ENCODE measurements at places on chromosomes 4 and X.

DNA sequence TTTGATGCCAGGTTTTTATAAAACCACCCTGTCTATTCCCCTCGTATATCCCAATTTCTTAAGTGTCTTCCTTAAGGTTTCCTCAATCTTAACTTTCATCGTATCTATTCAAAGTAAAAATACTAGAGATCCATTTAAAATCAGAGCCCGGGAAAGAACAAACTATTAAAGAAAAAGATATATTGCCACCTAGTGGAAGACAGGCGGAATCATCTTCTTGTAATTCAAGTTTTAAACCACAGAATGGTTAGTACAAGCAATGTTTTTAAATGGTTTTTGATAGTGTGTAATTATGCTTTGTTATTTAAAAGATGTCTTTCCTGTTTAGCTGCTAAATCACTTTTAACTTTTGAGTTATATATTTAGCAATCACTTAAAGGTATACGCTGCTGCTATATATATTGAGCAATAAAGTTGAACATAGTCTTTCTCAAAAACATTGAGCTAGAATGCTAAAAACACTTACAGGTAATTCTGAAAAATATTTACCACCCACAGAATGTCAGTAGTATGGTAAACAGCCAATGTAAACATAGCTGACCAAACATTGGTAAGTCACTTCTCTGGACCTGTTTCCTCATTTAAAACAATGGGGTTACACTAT lies 18.2 kb downstream of the PRDM8 start:
- peak; percentile 53 for DNase-seq

DNA sequence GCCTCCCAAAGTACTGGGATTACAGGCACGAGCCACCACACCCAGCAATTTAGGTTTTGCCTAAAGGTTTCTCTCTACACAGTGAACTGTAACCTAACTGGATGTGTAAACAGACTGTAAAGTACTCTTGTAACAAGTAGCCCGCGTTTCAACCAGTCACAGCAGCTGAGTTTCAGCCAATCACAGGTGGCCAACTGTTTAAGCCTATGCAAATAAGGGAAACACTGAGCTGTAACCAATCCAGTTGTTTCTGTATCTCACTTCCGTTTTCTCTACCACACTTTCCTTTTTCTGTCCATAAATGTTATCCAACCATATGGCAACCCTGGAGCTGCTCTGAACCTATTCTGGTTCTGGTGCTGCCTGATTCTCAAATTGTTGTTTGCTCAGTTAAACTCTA lies 59.9 kb downstream of the DIPK2B start:
- DNase-seq: no peak

DNA sequence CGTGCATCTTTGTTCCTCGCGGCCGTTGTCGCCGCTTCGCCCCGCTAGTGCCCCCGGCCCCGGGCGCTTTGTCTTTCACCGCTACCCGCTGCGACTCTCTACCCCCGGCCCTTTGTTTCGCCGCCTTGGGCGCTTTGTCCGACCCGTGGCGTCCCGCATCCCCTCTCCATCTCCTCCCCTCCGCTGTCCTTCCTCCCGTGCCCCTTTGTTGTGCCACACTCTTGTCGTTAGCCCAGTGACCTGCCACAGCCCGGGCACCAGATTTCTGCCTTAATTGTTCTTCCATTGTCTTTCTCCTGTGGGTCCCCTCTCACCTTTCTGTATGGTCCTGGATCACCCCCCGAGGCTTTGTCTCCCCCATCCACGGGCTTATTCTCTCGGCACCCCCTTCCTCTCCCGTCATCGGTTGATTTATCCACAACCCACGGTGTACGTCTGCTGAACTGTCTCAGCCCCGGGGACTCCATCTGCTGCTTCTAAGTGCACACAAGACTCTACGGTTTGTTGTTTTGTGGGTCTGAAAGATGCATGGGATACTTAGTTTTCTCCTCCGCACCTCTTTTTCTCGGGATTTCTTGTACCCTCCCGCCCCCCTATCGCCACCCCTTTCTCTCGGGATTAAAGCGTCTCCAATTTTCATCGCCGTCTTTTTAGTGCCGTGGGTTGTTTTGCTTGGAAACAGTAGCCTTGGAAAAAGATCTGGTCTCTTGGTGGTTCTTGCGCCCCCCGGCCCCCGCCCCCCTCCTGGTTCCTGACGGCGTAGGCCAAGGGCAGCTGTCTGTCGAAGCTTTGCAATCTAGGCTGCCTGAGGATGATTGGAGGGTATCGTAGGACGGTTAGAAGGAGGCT lies 783 bp downstream of the RBPJ start:
- no peak for DNase-seq

DNA sequence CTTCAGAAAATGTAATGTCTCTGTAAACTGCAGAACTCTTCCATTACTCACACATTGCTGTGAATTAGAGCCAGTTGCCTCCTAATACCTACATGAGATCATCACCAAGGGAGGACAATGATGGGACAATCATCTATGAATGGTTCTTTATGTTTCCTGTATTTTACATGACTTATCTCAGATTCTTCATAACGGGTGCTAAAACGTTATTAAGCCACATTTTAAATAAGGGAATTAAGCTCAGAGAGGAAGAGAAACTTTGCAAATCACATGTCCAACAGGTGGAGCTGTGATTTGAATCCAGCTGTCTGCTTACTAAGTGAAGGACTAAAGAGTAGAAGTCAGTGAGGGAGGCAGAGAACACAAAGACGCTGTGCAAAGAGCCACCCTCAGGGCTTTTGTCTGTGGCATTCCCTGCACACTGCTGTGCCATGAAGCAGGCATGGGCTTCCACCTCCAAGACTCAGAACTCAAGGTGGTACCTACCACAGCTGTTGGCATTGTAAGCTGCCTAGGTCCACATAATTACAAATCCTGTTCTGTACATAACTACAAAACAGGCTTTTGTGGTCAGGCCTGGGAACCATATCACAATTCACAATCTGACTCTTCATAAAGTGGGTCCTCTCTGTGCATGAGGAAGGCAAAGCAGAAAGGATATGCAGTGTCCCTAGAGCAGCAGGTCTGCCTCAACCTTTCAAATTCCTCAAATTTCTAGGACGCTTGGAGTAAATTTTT lies 12.8 kb downstream of the TBC1D9 start:
- peak; percentile 48 for DNase-seq

- DNase-seq: peak; percentile 12
These were observed 802 bp downstream of the COX18 start for GRCh38 chr4:73068491-73069337.

GRCh38 chrX:45472968-45473367 lies 272.3 kb upstream of the DIPK2B start:
- DNase-seq: peak; percentile 84

GRCh38 chrX:15579778-15580747 lies 20.7 kb downstream of the ACE2 start:
- DNase-seq: no peak

DNA sequence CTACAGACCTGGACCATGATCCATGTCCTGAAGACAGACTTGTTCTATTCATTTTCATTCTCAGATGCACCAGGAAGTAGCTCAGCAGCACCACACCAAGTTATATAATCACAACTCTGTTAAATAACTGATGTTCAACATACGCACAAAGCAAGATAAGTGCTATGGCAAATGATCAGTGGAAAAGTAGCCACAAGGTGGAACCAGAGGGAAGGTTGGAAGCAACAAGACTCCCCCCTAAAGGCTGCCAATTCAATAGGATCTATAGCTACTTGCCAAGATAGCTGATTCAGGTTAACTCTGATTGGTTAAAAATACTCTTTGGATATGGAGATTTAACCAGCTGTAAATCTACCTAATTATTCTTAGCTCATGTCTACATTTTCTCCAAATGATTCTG lies 23.7 kb upstream of the FAM47B start:
- DNase-seq: peak; percentile 63

DNA sequence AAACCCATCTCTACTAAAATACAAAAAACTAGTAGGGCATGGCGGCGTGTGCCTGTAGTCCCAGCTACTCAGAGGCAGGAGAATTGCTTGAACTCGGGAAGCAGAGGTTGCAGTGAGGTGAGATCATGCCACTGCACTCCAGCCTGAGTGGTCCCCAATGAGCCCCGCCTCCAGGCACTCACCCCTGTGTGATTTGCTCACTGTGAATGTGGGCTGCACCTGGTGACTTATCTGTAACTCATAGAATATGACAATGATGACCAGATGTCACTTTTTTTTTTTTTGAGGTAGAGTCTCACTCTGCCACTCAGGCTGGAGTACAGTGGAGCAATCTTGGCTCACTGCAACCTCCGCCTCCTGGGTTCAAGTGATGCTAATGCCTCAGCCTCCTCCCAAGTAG lies 49.0 kb upstream of the HOPX start:
- no peak for DNase-seq

DNA sequence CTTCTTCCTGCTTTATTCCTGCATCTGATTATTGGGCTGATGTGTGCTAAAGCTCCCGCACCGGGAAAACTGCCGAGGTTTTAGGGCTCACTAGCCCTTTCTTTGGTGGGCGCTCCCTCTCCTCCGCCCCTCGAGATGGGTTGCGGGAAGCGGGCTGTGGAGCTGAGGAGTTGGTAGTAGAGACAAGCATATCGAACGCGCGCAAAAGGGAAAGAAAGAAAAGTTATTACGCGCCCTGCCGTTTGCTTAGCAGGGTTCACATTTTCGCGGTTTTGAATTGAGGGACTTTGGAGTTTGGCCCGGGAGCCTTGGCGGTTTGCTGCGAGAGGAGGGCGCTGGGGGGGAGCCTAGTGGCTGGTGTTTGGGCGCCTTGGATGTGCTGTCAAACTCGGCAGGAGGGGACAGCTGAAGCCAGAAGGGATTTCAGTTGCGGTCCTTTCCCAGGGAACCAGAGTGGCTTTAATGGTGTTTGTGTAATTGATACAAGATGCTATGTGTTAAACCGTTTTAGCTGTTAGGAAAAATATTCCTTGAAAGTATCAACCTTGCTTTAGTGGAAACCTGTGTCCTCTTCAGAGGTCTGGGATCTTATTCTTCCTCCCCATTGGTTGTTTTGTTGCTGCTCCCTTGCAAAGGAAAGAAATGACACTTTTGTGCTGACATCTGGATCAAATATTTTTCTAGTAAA lies 1.1 kb downstream of the GAB1 start:
- DNase-seq: peak; percentile 76

GRCh38 chr4:7009564-7009963 lies 33.6 kb upstream of the TADA2B start:
- no peak for DNase-seq

- no peak for DNase-seq
These were observed 415.2 kb upstream of the HS3ST1 start for GRCh38 chr4:11843927-11844326.

DNA sequence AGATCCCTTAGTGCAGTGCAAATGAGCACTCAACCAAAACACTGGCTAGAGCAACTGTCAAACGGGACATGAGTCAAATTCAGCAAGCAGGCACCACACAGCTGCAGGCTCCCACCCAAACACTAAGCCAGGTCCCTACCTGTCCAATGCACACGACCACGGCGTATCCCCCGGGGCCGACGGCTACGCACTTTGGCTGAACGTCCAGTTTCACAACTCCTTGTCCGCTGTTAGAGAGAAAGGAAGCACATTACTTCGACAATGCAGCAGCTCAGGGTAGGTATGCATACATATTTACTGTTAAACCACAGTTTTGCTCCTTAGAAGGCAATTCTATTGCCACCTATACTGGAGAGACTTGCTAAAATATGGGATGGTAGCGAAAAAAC lies 35.4 kb downstream of the WDR1 start:
- no peak for DNase-seq

GRCh38 chr4:173119818-173120217 lies 48.8 kb upstream of the GALNT7 start:
- DNase-seq: no peak

DNA sequence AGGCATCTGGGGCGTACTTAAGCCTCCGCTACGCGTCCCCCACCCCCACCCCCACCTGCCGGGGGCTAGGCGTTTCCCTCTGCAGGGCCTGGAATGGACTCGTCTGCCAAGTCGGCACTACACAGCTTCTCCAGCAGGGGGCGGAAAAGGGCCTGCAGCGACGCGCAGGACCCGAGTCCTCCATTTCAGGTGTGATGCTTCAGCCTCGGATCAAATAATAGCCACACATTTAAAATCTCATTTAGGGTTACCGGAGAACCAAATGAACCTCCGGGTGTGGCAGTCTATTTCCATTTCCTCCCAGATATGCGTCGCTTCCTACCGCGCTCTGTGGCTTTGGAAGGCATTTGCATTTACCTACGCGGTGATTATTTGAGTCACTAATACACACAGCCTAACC lies 2.9 kb downstream of the PAK3 start:
- peak; percentile 11 for DNase-seq

- DNase-seq: peak; percentile 17
These were observed 46.1 kb upstream of the BMPR1B start for GRCh38 chr4:94711635-94712034.

DNA sequence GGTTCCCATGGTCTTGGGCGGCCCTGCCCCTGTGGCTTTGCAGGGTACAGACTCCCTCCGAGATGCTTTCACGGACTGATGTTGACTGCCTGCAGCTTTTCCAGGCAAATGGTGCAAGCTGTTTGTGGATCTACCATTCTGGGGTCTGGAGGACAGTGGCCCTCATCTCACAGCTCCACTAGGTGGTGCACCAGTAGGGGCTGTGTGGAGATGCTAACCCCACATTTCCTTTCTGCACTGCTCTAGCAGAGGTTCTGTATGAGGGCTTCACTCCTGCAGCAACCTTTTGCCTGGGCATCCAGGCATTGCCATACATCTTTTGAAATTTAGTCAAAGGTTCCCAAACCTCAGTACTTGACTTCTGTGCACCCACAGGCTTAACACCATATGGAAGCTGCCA lies 176.1 kb downstream of the DCAF12L1 start:
- no peak for DNase-seq

DNA sequence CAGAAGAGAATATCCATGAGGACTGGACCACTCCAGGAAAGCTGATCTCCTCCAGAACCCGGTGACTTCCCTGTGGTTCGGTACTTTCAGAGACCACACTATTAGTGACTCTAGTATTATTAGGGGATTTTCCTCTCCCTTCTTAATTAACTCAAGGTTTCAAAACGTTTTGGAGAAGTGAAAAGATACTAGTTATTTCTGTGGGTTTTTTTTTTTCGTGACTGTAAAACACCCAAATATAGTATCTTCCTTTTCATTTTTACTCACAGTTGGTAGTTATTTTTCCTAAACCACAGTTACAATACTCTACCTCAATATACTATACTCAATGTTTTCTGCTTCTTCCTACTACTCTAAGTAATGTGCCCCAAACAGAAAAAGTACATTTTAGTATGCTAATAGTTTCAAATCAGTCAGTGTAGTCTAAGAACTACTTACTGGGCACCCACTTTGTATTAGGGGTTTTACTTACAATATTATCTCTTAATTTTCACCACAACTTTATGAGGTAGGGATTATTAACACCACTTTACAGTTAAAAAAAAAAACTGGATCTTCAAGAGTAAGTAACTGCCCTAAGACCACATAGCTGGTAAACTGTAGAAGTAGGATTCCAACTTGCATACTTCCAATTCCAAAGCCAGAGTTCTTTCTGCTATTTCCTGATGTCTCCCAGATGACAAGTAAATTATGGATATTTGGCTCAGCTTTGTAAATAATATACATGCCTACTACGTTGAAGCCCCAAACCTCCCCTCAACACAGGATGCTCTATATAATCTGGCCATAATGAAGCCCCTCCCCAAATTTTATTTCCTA lies 45.0 kb downstream of the SLC9A7 start:
- DNase-seq: peak; percentile 78
